ENCODE measurements at places on chromosomes 11 and 22.

- DNase-seq, result no peak
Measured at GRCh38 chr11:19777039-19777376, 64.4 kb downstream of the NAV2 start.

- no peak for DNase-seq
Measured at GRCh38 chr11:78192911-78193351, 4.2 kb downstream of the USP35 start.

GRCh38 chr11:73376803-73377629, 817 bp downstream of the RELT start:
- peak; percentile 45 for DNase-seq

- no peak for DNase-seq
Measured at GRCh38 chr22:38733329-38733723, 22.5 kb downstream of the SUN2 start.

- DNase-seq, result no peak
Measured at GRCh38 chr22:31613904-31614296, 48.1 kb downstream of the PISD start.

- DNase-seq, result no peak
Measured at GRCh38 chr11:93715797-93716396, 25.4 kb downstream of the TAF1D start.

DNA sequence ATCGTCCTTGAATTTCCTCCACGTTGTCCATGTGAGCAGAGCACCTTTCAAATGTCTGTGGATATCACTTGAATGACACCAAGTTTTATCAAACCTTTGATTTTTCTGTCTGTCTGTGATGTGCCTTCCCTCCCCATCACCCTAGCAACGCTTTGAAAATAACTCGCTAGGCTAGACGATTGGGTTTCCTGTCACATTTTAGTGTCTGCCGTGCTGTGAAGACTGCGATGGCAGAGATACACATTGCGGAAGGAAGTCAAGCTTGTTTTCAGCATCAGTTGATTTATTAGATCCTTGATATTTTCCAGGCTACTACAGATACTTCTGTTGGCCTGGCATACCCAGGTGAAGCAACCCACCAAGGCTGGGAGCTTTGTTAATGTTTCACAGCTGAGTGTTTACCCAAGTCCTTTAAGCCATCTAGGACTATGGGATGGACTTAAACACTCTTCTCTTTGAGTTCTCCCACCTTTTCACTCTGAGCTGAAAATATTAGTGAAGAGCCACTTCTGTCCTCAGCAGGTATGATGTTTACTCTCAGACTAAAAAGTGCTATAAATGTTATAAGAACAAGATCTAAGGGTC, 93.6 kb upstream of the CD44 start:
- no peak for DNase-seq

GRCh38 chr11:2513441-2513840, 68.6 kb downstream of the KCNQ1 start:
- DNase-seq, result no peak

- DNase-seq, result no peak
Measured at GRCh38 chr11:34525888-34526657, 12.5 kb upstream of the ELF5 start.
